Frontal cortex (tissue), 4 donors: ENCODE measurements at places on chromosomes 12 and 14.
A peak's percentile ranks its signal among the peaks of the same experiment; 100 is the strongest.

DNA sequence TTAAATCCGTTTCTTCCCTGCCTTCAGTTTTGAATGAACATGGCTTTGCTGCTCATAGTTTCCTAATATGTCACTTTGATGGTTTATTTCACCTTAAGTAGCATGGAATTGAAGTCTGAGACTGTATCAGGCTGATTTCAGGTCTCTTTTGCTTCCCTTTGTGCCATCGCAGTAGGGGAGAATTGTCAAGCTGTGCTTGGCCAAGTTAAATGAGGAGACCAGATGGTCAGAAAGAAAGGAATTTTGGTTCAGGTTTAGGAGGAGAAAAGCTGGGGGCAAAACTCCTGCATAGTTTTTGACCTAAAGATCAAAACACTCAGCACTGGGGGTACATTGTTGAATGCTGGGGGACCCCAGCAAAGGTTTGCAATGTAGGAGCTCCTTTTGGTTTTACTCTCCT lies 398.4 kb downstream of the NUAK1 start:
- DNase-seq, result no peak

DNA sequence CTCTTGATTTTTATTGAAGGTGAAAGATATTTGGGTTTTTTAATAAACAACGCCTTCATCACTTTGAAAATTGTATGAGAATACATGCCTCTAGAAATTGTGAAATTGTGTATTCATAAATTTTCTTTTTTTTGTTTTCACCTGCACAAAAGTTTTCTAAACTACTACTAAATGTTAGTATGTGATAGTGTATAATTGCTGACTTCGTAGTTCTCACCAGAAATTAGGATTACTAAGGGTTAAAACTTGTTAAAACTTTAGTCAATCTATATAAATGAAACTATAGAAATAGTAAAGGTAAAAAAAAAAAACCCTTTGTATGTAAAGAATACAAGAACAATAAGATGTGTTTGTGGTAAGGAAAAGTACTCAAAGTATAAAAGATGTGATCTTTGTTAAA lies 496.5 kb upstream of the ATP2B1 start:
- DNase-seq, result no peak

- DNase-seq, result no peak
Observed at GRCh38 chr14:89419973-89420482, 3.0 kb upstream of the FOXN3 start.

DNA sequence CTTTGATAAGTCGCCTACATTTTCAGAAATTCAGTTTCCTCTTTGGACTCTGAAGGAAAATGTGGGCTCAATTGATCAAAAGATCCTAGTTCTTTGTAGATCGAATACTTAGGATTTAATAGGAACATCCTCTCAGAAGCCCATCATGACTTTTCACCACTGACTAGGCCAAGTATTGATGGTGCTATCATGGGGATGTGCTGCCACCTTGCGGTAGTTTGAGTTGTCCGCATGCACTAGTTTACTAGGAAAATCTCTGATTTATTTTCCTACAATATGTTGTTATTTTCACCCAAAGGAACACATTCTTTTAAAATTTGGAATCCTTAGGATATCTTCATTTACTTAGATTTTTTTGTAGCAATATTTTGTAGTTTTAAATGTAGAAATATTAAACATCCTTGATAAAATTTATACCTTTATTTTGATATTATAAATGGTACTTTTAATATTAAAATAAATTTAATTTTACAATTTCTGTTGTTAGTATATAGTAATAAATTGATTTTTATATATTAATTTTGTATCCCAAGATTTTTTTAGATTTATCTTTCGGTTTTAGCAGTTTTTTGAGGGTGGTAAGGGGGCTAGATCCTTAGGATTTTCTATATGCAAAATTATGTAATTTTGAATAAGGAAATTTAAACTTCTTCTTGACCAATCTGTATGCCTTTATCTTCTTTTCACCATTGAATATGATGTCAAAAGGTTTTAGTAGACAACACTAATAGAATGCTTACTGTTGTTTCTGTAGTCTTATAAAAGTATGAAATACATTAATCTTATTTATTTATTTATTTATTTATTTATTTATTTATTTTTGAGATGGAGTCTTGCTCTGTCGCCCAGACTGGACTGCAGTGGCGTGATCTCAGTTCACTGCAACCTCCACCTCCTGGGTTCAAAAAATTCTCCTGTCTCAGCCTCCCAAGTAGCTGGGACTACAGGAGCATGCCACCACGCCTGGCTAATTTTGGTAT lies 52.9 kb upstream of the OR9K2 start:
- peak; percentile 16 for DNase-seq

DNA sequence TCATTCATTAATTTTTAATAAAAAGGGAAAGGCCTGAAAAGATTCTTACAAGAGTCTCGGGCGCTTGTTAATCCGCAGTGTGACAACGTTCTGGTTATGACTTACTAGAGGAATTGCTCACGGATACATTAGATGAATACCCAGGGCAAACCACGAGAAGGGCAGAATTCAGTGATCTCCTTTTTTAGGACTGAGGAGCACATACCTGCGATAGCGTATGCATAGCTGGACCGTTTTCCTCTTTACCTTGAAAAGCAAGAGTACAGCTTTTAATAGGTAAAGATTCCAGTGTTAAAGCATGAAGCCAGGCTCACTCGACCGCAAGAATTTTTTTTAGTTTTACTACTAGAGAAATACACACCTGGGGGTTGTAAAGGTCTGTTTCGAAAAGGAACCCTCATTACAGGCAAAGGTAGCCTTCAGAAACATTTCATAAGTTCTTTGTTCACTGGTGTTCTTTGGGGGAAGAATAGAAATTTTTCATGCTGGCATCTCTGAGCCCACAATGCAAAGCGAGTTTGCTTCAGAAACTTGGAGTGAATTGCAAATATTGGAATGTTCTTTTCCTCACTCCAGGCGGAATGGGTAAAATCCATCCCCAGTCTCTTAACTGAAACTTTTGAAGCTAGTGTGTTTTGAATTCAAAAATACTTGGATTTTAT lies 953 bp downstream of the MAPK1IP1L start:
- DNase-seq, result no peak

- DNase-seq, result no peak
Observed at GRCh38 chr12:26346736-26347135, 151.4 kb downstream of the SSPN start.

DNA sequence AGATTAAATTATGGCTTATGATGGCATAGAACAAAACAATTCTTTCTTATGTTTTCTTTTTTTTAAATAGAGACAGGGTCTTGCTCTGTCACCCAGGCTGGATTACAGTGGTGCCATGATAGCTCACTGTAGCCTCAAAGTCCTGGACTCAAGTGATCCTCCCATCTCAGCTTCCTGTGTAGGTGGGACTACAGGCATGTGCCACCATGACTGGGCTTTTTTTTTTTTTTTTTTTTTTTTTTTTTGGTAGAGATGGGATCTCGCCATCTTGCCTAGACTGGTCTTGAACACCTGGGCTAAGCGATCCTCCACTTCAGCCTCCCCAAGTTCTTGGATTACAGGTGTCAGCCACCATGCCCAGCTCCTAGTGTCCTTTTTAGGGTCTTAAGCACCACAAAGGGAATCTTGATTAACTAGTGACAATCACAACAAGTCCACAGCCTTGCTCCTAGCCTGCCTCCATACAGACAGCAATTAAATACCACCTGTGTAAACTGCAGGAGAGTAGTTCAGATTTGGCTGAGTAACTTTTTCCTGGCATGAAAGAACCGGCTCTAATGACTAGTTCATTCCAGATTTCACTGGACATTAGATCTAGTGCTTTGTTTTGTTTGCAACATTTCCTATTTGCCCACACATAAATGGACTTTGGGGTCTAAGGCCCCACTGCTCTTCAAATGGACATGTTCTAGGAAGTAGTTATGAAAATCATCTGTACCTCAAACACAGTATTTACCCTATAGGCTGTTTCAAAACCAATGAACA lies 61.6 kb downstream of the SH2B3 start:
- no peak for DNase-seq

GRCh38 chr12:124654666-124655047 lies 87.2 kb upstream of the NCOR2 start:
- DNase-seq, result no peak

- no peak for DNase-seq
Observed at GRCh38 chr12:1590221-1590979, 4.0 kb downstream of the FBXL14 start.

DNA sequence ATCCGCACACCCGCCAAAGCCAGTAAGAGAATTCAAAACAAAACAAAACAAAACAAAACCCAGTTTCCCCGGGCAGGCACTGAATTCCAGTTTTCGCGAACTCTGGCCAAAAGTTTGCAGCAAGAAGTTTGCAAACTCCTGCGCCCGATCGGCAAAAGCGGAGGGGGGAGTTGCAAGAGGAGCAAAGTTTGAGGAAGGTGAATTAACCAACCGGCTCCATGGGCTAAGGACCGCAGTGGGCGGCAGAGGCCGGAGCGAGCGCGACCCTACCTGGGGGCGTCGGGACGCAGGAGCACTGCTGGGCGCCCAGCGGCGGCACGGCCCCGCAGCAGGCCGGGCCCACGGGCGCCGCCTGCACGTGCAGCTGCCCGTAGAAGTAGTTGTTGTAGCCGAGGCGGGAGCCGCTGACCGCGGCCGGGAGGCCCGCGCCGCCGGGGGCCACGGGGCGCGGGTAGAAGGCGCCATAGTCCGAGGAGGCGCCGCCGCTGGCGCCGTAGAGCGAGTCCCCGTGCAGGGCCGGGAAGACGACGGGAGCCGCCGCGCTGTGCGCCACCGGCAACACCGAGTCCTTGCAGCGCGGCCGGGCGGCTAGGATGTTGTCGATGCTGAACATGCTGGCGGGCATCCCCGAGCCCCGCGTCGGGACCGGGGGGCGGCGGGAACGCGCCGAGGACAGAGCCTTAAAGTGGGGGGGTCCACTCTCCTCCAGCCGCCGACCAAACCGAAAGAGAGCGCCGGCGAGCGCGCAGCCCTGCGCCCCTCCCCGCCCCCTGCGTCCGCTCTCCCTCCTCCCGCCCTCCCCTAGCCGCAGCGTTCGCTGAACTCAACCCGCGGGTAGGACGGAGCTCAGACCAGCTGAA lies at the start of gene GSC:
GSC (minus strand) TSS at position 723 of the 860 bp plus-strand sequence; CDS start at position 625, 98 bp downstream.
- DNase-seq, result no peak

GRCh38 chr12:101299346-101299745 lies 19.4 kb downstream of the UTP20 start:
- DNase-seq, result no peak

DNA sequence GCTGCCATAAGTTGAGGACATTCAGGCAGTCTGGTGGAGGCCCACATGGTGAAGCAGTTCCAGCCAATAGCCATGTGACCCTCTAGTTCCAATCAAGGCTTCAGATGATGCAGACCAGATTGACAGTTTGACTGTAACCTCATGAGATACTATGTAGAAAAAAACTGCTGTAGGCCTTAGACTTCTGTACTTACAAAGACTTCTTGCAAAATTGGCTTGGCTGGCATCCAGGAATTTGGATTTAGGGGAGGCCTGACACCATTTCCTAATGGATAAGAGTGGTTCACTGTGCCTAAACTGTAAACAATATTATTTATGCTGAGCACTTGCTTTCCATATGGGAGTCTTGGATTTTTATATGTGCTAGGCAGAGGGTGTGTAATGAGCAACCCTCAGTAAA lies 76.4 kb downstream of the RGS6 start:
- no peak for DNase-seq
